ENCODE measurements at places on chromosomes 1 and 21.

- DNase-seq = no peak
Measured at GRCh38 chr1:93969371-93969770, 60.1 kb upstream of the GCLM start.

DNA sequence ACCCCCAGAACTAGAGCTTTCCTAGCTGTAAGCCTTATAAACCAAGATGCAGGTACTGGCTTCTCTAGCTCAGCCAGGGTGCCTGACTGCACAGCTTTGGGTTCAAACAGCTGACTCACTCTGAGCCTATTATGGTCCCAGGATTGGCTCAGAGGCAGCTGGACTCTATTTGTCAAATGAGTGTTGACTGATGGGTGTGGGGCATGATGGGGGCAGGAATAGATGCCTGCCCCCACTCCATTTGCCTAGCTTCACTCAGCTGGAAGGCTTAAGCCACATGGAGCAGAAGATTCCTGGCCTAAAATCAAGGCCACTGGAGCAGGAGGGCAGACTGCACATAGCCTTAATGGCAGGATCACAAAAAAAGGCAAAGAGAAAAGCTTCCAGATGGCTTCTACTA, 90.5 kb downstream of the PIK3R3 start:
- DNase-seq = no peak

DNA sequence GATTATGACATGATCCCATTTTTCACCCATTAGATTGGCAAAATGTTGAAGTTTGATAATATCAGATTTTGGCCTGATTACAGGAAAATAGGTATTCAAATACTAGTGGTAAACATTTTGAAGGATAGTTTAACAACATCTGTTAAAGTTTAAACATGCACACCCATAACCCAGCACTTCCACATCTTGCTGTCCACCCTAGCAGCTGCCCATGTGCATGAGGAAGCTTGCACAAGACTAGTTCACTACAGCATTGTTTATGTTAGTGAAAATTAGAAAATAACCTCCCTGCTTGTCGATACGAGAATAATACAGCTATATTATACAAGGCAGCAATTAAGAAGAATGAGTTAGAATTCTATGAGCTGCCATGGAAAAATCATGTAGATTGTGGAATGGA, 127.6 kb downstream of the C1orf21 start:
- DNase-seq = no peak

- no peak for DNase-seq
Measured at GRCh38 chr21:35005077-35005476, 44.0 kb downstream of the RUNX1 start.

DNA sequence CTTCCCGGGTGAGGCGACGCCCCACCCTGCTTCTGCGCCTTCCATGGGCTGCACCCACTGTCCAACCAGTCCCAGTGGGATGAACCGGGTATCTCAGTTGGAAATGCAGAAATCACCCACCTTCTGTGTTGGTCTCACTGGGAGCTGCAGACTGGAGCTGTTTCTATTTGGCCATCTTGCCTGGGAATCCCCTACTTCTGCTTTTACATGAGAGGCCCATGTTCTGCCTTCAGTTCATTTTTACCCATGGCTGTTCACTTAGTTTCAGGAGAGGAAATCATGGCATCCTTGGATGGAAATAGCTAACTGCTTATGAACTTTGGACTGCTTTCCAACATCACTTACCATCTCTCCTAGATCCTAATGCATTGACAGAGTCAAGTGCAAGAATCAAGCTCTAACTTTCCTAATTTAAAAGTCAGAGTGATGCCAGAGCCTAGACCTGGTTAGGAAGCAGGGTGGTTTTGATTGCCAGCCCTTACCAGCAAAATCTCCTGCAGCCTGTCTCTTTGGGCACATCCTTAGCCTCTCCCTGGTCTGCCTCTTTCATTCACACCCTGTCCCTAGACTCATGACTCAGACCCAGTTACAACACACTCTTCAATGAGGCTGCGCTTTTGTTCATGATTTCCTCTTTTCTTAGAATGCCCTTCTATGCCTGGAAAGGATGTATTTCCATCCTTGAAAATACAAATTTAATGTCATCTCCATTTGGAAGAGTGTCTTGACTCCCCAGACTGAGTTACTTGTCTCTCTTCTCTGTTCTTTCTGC, 137.2 kb downstream of the KCTD3 start:
- no peak for DNase-seq

DNA sequence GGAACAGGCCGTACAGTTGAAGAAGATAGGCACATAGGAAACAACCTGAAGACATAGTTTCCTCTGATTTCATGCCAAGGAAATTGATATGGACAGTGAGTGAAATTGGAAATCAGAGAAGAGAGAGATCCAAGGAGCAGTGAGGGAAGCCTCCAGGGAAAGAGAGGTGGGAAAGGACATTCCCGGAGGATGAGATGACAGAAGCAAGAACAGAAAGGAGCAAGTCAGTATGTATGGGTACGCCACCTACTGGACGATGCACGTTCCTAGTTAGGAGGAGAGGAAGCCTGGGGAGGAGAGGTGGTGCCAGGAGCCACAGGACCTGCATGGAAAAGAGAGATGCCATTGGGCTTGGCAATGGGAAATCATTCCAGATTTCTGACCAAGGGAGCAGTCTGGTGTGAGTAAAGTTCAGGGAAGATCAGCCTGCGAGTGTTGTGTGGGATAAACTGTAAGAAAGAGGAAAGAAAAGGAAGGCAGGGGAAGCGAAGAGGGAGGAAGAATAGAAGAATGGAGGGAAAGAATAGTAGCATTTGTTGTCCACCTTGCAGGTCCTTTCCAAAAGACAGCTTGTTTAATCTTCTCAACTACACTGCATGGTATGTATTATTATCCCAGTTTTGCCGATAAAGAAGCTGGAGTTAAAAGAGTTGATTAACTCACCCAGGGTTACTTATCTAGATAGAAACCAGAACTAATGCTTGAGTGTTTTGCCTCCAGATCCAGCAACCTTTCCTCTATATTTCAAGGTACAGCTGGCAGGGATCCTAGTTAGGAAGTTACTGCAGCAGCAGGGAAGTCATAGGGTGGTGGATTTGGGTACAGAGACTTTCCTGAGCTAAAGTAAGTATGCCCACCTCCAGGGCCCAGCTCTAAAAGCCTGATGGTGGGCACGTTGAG, 27.4 kb downstream of the C1orf116 start:
- no peak for DNase-seq

GRCh38 chr1:39969048-39969447, 14.1 kb downstream of the MFSD2A start:
- no peak for DNase-seq

DNA sequence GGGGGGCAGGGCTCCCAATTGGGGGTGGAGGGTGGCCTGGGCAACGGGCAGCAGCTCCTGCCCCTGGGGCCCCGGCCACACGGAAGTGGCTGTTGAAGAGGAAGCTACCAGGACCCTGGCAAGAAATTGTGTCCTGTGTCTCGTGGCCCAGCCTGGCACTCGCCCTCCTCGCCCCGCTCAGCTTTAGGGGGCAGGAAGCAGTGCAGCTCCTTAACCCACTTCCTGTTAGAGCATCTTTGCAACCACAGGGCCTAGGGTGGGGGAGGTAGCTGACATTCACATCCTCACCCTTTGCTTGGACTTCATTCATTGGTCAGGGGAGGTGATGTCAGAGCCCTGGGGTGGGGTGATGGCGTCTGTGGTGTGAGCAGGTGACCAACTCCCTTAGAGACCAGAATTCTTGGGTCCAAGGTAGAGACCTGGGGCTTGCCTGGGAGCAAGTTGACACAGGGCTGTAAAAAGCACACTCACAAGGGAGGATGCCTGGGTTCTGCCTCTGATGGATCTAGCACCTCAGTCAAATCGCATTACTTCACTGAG, at the start of gene ARHGAP30:
TSS of gene ARHGAP30 (minus strand) at position 161 of the 540 bp plus-strand sequence. CDS start 267 bp downstream, outside the sequence.
- peak; percentile 69 for DNase-seq

DNA sequence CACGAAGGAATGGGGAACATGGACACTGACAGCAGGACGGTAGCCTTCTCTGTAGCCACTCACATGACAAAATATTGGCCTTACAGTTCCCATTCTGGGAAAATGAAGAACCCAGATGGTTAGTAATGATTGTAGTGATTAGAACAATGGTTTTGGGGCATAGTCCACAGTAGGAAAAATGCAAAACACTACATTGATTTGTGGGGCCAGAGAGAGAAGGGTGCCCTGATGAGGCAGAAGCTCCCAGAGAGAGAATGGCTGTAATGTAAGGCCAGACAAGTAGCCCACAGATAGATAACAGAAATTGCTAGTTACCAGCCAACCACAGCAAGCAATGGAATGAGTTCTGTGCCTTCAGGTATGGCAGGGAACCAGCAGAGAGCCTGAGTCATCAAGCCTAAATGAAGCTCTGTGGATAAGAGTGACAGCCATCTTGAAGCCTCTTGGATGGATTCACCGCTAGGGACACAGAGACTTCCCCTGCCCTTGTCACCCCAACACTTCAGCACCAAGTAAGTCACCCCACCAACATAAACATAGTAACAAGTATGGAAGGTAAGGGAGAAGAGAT, 206.1 kb downstream of the BACH1 start:
- no peak for DNase-seq

DNA sequence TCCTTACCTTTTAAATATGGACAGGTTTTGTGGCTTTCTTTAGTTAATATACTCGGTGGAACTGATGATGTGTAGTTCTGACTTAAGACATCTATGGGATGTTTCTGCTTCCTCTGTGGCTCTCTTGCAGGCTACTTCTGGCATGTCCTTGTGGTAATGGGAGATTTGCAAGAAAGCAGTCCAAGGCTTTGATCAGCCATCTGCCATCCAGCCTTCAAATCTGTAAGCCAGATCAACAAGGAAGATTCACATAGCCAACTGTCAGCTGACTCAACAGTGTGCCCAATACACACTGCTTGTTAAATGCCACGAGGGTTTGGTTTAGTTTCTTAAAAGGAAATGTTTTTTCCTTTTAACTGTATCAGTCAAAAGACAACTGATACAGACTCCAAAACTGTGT, 722.2 kb upstream of the CHRM3 start:
- DNase-seq = no peak

- no peak for DNase-seq
Measured at GRCh38 chr1:172135978-172136610, 284.4 kb upstream of the C1orf105 start.

- DNase-seq = peak; percentile 24
Measured at GRCh38 chr1:1337793-1338147, 6.7 kb downstream of the TAS1R3 start.

DNA sequence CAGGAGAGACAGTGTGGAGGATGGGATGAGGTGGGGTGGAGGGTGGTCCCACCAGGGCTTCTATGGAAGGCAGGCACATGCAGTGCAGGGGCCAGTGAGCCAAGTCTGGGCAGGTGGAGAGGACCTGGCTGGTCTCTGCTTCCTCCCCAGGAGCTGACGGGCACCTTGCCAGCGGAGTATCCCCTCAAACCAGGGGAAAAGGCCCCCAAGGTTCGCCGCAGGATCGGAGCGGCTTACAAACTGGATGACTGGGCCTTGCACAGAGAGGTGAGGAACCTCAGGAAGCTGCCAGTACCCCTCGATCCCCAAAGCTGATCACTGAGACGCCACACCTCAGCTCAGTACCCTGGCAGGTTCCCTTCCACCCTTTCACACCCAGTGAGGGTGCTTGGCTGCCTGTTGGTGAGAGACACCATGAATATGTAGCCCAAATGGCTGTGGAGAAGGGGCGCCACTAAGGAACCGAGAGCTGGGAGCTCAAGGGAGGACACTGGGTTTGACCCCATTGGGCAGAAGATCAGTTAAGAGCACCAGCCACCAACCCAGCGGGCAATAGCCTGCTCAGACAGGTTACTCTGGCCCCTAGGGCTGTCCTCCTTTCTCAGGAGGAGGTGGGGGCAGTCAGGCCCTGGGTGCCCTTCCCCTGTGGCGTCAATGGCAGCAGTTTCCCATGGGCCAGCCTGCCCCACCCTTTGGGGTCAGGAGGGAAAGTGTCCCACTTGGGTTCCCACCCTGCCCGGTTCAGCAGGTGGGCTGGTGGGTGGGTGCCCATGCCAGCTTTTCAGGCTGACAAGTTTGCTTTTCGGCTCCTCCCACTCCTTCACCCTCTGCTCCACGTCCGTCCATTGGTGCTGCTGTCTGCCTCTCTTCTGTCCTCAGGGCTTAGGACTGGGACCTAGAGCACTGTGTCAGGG, 5.5 kb downstream of the INAVA start:
- DNase-seq = no peak

DNA sequence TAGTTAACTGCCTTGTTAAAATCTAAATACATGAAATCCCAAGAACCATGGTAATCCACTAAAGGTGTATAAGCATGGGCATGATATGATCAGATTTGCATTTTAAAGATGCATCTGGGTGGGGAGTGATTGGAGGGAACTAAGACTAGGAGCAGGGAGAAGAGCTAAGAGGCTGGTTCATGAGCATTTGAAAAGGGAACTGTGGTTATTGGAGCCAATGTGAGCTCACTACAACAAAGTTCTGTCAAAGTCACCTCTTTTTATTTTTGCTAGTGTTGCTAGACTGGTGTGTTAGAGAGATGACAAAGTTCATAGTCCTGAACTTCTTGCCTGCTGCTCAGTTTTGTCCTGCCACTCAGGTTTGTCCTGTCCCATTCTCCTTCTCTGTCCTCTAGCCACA, 67.1 kb upstream of the LRRC8D start:
- no peak for DNase-seq

DNA sequence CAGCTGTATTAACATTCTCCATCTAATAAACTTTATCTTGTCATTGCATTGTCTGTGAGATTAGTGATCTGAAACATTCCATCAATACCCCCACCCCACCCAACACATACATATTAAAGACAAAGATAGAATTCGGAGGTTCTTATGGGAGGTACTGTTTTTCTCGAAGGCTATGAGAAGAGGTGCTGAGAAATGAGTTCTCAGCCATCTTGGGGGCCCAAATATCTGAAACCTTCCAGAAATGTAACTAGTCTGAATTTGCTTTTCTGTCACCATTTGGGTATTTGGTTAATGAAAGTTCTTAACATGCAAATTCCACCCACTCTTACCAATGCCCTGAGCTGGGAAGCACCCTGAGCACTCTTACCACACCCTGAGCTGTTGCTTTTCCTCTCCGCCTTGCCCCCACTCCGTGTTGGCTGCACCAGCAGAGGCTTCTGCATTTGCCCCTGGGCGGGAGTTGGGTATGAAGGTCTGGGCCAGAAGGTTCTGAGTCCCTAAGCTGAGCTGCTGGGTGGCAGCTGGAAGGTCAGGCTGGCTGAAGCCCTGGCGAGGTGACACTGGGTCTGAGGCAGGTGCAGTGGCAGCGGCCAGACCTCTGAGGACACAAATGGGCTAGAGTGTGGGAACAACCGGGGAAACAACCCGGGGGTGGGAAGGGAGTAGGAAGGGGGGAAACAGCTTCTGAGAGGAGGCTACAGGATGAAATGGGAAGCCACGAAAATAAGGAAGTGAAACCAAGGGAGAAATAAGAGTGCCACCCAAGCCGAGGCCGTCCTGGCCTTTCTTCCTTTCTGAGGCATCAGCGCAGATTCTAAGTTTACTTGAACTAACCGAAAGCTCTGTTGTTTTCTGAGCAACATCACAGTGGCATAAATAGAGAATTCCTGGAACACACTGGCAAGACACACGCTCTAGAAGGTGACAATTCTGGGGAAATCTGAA, 26.3 kb upstream of the IER5 start:
- DNase-seq = no peak

DNA sequence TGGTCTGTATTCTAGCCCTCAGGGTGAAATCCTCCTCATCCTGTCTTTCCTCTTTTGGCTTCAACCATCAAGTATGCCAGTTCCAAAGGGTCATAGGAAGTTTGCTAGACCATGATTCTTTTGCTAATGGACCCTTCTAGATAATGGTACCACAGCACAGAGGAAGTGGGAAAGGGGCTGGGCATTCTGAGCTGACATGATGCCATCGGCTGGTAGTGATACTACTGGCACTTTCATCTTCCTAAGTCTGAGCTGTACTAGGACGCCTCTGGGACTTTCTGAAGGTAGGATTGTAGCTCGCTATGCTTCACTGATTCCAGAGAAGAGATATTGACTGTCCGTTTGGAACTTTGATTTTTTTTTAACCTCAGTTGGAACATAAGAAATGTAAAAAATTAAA, 11.4 kb downstream of the FASLG start:
- no peak for DNase-seq

All from stimulated activated CD4-positive, alpha-beta T cell treated with anti-CD3 and anti-CD28 coated beads, Interleukin-4, amount 100 ng/mL, for 48 hours (primary cell).